Right hindlimb (tissue), 1 donor: ENCODE measurements at places on chromosomes 5 and 9.
A peak's percentile ranks its signal among the peaks of the same experiment; 100 is the strongest.

- no peak for DNase-seq
Measured at GRCh38 chr5:74290634-74291241, 349.8 kb downstream of the ENC1 start.

- DNase-seq = no peak
Measured at GRCh38 chr5:82815871-82816270, 261.3 kb downstream of the TMEM167A start.

- no peak for DNase-seq
Measured at GRCh38 chr5:89229331-89230070, 346.5 kb upstream of the MEF2C start.

GRCh38 chr5:164688437-164688836 lies 1183.0 kb downstream of the MAT2B start:
- DNase-seq = no peak

DNA sequence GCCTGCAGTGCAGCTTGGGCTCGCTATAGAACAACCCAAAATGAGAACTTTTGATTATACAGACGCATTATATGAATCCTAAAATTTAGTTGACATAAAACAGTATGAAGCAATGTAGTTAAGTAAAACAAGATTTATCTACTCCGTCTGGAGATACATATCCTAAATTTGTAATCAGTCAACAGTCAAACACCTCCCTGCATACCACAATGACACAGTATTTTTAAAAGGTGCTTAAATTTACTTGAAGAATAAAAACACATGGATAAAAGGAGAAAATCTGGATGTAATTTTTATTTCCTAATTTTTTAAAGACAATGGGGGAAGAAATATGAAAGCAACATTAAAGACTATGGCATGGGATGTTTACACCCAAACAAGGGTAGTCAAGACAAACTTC lies 70.8 kb downstream of the PTBP3 start:
- DNase-seq = no peak

DNA sequence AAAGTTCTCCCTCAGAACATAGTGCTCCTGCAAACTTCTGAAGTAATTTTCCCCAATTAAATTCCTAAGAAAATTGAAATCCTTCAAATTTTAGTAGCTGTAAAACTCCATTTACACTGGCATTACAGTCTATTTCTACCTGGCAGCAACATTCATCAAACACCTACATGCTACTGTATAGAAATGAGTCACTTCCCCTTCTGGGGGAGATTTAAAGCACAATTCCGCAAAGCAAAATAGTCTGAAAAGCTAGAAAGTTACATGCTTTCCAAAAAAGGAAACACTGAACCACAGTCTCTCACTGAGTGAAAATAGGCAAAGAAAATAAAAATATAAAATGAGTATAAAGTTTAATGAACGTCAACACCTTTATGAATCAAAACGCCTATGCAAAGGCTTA lies 43.3 kb downstream of the MCTP1 start:
- DNase-seq = no peak

DNA sequence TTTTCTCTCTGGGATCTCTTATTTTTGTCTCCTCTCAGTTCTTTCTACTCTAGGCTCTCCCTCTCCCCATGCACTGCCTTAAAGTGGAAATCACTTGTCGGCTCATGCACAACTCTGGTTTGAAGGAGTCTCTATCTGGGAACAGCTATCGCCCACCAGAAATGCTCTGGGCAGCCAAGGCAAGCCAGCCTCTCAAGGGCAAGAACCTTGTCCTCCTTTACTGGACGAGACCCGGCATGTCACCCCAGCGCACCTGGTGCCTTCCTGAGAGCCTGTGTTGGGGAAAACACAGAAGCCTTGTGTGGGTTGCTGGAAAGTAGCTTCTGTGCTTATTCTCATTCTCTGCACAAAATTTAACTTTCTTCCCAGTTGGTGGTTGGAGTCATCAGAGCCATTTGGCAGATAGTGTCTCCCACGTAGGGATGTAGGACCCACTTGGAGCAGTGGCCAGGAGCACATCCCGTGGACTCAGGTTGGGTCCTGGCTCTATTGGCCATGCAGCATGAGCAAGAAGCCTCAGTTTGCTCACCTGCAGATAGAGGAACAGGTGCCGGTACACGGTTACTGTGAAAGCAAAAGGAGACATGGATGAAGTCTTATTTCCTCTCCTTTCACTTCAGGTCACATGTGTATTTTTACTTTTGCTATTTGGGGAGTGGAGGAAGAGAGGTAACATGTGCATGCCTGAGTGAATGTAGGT lies 165.3 kb downstream of the IRX2 start:
- DNase-seq = no peak

GRCh38 chr5:55583578-55583977 lies 48.8 kb upstream of the PLPP1 start:
- DNase-seq = no peak

GRCh38 chr5:34455098-34455497 lies 201.0 kb upstream of the RAI14 start:
- no peak for DNase-seq

DNA sequence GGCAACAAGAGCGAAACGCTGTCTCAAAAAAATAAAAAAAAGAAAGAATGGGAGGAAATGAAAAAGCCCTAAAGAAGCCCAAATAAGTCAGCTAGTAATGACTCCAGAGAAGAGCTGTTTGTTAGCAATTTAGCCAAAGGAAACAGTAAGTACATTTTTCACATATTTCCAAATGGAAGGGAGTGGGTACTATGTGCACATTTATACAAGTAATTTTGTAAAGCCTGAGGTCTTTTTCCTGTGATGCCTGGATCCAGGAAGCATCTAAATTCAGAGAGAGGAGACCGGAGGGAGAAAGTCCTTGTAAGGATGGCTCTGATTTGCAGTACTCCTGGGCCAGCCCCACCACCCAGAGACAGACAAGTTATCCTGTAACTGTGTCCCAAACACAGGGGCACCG lies 14.7 kb downstream of the FBP1 start:
- DNase-seq = no peak

- no peak for DNase-seq
Measured at GRCh38 chr5:9105851-9106250, 440.0 kb downstream of the SEMA5A start.

GRCh38 chr5:9658706-9659105 lies 28.6 kb upstream of the TAS2R1 start:
- DNase-seq = no peak

GRCh38 chr5:7018601-7019000 lies 305.4 kb downstream of the TENT4A start:
- no peak for DNase-seq

DNA sequence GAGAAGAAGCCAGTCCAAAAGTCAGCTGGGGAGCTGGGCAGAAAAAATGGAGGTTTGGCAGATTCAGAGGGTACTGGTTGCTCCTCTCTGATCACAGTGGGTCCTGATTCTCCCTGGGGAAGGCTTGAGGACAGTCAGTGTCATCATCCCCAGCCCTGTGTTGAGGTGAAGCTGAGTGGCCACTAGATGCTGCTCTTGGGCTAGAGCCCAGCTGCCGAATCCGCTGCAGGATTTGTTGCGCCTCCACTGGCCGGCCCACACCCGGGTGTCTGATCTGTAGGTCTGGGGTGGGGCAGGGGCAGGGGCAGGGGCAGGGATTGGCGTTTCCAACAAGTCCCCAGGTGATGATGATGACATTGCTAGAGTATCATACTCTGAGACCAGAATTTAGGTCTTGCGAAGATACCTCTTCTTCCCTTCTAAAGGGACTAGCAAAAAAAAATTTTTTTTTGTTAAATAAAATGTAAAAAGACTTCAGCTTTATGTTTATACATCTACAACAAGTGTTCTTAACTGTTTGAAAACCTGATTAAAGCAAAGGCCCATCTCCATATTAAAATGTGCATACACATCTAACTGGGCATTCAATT lies 106.8 kb downstream of the PDE6A start:
- DNase-seq = peak; percentile 52

GRCh38 chr9:127975376-127976315 lies 5.1 kb downstream of the EEIG1 start:
- DNase-seq = no peak

DNA sequence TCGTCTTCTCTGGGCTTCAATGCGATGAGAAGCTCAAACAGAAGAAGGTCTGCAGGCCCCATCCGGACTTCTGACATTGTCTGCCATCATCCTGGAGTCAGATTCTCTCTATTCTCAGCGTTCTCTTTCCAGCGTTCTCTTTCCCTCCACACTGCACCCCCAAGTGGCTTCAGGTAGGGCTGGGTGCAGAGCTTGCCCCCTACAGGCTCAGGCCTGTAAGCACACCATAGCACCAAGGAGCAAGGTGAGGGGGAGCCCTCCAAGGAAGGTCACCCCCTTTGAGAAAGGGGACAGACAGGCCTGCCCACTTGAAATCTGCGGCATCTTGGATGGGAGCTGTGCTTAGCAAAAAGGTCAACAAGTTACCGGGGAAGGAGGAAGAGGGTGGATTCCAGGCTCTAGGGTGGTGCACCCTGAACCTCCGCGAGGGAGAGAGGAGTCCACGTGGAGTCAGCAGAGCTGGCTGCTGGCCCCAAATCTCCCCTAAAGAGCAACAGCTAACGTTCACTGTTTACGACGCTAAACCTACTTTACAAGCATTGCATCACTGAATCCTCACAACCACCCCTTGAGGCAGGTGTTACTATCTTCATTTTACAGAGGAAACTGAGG lies 27.5 kb downstream of the GPX3 start:
- no peak for DNase-seq

GRCh38 chr5:7763621-7764072 lies 87.3 kb downstream of the CFAP90 start:
- DNase-seq = no peak

DNA sequence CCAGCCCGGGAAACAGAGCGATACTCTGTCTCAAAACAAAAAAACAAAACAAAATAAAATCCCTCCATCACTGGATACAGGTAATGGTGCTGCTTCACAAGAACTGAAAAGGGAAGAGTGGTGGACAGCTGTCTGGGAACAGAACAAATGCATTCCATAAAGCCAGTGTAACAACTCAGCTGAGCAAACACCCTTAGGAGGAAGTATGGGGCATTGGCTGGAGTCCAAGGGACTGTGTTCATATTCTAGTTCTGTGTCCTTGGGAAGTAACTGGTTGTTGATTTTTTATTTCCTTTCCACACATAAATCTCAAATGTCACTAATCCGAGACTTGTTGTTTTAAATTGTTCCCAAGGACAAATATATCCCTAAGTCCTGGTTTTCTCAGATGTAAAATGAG lies 38.3 kb downstream of the HTR1A start:
- no peak for DNase-seq

- no peak for DNase-seq
Measured at GRCh38 chr5:909086-909485, 16.4 kb downstream of the TRIP13 start.

DNA sequence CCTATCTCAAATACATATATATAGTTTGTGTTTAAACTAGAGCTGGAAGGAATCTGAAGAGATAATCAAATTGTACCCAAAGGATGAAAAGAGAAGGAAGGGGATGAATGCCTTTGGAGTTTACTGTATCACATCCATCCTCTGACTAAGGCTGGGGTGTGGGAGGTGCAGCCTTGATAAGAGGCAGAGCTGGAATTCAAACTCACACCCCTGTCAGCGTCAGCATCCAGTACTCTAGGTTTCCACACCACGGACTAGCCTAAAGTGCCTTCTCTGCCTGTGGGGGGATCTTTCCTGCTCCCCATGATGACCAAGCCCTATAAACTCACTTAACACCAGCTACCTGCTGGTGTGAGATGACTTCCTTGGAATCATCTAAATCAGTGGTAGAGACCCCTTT lies 48.1 kb downstream of the EPB41L4B start:
- no peak for DNase-seq

GRCh38 chr5:142017832-142018427 lies 5.1 kb upstream of the GNPDA1 start:
- no peak for DNase-seq

DNA sequence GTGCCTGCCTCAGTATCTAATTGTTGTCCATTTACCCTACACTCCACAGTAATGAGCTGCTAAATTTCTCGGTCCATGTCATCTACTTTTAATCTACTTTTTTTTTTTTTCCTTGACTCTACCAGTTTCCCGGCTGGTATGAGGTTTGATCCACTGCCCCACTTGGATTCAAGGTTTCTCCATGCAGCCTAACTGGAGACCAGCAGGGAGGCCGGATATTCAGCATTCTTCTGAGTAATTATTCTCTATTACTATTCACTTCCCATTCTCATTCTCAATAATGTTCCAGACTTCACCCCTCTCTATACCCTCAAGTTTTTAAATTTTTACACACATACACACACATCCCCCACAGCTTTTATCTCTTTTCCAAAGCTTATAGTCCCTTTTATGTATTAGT lies 51.0 kb upstream of the SUSD1 start:
- DNase-seq = no peak

DNA sequence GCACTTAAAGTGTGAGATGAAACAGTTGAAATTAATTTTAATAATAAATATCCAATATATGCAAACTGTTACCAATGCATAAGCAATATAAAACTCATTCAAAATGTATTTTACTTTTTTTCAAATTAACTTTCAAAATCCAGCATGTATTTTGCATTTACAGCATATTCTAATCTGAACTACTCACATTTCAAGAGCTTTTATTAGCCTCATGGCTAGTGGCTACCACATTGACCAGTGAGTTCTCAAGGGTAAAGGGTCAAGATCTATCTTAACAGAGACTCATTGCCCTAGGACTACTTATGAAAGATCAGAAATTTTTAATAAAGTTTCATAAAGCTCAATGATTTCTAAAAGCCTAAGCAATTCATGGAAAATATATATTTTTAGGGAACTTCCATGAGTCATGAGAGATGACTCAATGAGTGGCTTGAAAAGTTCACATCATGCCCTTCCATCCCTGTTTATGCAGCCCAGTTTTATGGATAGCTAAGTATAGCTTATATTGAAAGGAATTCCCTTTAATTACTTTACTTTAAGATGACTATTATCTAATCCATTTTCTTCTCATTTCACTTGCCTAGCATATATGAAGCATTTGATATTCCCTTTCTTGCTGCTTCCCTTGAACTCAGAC lies 608.6 kb downstream of the SLCO4C1 start:
- no peak for DNase-seq

- DNase-seq = no peak
Measured at GRCh38 chr9:124133727-124134126, 122.2 kb downstream of the LHX2 start.

DNA sequence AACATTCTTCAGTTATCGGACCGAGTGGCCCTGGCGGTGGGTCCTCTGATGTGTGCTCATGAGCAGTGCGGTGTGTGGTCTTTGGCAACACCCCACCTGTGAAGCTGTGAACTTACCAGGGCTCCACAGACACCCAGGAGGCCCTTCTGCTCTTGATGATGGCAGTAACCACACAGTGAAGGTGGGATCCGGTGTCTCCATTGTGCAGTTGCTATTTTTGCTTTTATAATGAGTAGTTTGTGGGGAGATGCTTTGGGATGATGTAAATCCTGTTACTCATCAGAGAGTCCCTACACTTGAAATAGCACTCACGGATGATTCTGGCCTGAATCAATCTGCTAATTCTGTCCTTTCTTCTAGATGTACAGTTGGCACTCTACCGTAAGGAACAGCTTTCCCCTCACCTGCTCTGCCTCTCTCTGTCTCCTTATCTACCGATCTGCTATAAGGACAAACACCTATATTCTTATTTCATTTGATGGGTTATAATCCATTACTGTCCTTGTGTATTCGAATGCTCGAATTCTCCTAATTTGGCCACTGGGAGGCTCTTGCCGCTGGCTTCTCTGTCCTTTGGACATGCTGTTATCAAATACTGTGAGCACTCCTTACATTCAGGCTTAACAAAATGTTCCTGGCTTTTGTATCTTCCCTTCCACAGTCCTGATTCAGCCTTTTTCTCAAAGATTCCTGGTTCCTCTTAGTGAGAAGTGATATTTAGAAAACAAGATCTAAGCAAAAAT lies 20.2 kb downstream of the ATPSCKMT start:
- DNase-seq = no peak
